Activated CD8-positive, alpha-beta memory T cell treated with anti-CD3 and anti-CD28 coated beads for 48 hours (primary cell): ENCODE measurements at places on chromosomes 2 and 18.

DNA sequence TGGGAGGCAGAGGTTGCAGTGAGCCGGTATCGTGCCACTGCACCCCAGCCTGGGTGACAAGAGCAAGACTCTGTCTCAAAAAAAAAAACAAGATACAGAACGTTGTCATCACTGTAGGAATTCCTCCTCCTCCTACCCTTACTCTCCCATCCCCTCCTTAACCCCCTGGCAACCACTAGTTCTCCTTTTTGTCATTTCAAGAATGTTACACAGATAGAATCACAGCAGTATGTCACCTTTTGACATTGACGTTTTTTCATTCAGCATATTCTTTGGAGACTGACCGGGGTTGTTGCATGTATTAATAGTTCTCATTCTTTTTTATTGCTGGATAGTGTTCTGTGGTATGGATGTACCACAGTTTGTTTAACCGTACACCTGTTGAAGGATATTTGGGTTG is 32.4 kb downstream of the TTLL4 start:
- DNase-seq, result no peak

GRCh38 chr18:26228562-26229260 is 2.5 kb downstream of the TAF4B start:
- DNase-seq, result no peak

DNA sequence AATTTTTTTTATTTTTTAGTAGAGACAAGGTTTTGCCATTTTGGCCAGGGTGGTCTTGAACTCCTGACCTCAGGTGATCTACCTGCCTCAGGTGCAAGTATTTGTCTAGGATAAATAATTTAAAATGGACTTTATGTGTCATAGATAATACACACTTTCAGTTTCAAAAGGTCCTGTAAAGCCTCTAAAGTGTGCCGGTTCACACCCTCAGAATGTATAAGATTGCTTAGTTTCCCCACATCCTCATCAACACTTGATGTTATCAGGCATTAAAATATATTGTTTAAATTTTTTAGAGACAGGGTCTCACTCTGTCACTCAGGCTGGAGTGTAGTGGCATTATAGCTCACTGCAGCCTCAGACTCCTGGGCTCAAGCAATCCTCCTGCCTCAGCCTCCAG is 170.5 kb downstream of the ANKRD44 start:
- no peak for DNase-seq

- no peak for DNase-seq
Measured at GRCh38 chr2:8986327-8986976, 17.0 kb downstream of the MBOAT2 start.

DNA sequence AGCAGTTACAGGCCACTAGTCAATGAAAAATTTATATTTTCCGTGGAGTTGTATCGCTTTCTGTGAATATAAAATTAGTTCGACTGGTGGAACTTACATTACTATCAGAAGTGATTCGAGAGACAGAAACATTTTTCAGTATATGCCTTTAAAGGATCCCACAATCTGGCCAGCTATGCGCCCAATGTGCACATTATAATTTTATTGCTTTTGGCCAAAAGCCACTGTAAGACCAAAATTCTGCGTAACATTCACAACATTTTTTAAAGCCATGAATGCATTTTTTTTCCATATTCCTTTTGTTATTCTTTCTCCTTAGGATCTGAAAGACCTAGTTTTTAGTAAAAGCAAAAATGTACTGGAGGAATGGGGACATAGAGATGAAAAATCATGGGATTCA is 131.0 kb upstream of the CHAC2 start:
- no peak for DNase-seq

GRCh38 chr2:33706410-33706809 is 107.3 kb upstream of the FAM98A start:
- no peak for DNase-seq

DNA sequence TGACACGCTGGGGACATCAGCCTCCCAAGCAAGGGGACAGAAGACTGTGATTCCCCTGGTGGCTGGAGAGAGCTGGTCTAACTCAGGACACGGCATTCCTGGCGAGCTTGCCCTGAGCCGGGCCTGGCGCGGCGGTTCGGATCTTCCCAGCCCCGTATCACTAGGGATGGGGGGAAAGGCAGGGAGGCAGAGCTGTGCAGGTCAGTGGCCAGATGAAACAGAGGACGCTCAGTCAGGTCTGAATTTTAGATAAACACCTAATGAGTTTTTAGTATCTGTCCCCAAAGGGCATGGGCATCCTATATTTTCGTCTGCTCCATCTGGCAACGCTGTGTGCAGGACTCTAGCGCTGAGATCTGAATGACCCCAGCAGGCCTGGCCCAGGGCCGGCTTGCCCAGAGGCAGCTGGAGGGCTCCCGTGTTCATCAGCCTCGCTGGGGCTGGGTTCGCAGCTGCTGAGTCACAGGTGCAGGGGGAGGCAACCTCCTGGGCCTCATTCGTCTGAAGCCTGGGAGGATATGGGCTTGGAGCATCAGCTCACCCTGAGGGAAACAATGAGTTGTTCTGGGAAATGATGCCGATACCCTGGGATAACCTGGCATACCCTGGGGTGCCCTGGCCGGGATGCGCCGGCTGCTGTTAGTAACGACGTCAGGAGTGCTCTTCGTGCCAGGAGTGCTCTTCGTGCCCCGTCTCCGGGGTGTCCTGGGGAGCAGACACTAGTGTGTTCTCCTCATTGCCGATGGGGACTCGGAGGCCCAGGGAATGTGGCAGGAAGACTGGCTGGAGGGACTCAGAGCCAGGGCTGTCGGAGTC is 48.1 kb upstream of the HPCAL1 start:
- DNase-seq, result no peak

- DNase-seq, result no peak
Measured at GRCh38 chr2:200353120-200353519, 46.6 kb downstream of the SPATS2L start.

DNA sequence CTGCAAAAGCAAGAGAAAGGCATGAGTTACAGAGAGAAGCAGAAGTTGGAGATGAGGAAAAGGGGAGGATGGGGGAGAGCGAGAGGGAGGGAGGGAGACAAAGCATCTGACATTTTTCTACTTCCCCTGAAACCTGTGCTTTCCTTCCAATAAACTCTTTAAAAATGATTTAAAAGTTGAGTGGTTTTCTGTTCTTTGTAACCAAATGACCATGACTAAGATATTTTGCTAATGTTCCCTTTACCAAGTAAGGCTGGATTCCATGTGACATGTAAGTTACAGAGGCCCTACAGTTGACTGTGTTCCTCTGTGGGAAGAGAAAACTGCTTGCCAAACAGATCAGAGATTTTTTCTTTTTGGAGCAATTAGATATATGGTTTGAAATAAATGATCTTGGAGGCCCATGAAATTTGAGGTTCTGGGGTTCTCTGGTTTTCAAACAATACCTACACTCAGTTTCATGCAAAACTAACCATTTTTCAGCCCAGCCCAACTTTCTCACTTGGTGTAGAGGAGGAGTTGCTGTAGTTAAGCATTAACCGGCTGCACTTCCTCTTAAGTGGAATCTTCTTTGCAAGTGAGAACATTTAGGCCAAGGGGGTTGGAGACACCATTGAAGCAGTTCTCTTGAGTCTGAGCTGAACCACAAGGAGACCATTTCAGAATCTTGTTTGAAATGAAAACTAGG is 34.5 kb downstream of the INSIG2 start:
- no peak for DNase-seq

DNA sequence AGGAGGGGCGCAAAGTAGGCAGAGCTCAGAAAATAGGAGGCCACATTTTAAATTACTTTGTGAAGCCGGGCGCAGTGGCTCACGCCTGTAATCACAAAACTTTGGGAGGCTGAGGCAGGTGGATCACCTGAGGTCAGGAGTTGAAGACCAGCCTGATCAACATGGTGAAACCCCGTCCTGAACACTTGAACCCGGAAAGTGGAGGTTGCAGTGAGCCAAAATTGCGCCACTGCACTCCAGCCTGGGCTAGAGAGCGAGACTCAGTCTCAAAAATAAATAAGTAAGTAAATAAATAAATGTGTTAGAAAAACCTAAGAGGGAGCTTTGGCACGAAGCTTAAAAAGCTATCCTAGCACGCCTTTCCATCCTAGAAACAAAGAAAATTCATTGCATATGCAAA is 105.5 kb downstream of the TFCP2L1 start:
- no peak for DNase-seq

- no peak for DNase-seq
Measured at GRCh38 chr18:7021994-7022840, 95.4 kb downstream of the LAMA1 start.

DNA sequence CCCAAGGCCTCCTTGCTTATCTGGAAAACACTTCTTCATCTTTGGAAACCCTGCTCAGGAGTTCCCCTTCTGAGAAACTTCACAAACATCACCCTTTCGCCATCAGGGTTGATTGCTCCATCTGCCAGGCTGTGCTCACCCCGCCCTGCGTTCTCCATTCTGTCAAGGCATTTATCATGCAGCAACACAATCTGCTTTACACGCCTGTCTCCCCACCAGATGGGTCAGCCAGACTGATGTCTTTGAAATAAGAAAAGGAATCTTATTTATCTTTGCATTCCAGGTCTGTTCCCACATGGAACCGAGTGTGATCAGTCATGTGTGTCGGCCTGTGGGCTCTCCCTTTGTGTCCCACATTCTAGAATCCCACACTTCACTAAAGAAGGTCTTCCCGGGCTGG is 110.0 kb upstream of the ARL4C start:
- no peak for DNase-seq

DNA sequence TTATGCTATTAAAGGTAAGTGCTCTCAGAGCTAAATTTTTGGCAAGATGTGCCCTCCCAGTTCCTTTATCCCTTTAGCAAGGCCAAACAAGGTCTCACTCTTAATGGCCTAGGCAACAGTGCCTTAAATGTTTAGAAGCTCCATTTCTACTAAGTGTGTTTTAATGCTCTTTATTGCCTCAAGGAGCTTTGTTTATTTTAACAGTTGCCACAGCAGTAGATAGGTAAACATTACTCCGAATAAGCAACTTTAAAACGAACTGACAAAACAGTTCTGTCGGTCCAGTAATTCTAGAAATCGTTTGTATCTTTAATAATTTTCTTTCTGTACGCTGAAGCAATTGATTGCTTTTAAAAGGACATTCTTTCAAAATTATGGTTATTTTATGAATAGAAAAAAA is 74.5 kb downstream of the PIEZO2 start:
- no peak for DNase-seq

- DNase-seq, result no peak
Measured at GRCh38 chr2:156448766-156449165, 12.6 kb downstream of the GPD2 start.

- no peak for DNase-seq
Measured at GRCh38 chr18:63903851-63904570, 3.7 kb upstream of the SERPINB10 start.

DNA sequence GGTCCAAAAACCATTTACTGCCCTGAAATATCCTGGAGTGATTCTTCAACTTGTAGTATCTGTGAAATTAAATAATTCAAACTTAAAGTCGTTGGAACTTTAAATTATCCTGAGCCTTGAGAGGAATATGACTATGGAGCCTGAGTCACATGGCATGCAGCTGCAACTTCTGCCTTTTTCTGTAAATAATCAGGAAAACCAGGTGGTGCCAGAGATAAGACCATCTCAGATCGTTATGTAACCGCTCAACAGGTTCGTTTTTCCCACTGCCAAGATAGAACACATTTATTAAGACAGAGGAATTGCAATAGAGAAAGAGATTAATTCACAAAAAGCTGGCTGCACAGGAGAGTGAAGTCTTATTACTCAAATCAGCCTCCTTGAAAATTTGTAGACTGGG is 876.5 kb downstream of the SUCLG1 start:
- DNase-seq, result no peak
